ENCODE measurements at places on chromosomes 11 and 22. TPM values are rescaled to one million over a fixed set of nuclear protein-coding genes. Genes with fewer than 3 reads are reported as not detected.

The OR10A2 gene
- not detected for polyA plus RNA-seq

The WNT11 gene
- polyA plus RNA-seq, result 22.0 TPM

The MMP13 gene
- polyA plus RNA-seq, result not detected

The SEPTIN5 gene
- polyA plus RNA-seq, result 130 TPM

The TTLL8 gene
- polyA plus RNA-seq, result not detected

The KLHL35 gene
- polyA plus RNA-seq, result 6.6 TPM

The ME3 gene
- polyA plus RNA-seq, result 10.9 TPM
